NCI-H1436 treated with DMSO at 0.1 percent for 48 hours (cell line): ENCODE measurements at places on chromosomes 2 and 18.

DNA sequence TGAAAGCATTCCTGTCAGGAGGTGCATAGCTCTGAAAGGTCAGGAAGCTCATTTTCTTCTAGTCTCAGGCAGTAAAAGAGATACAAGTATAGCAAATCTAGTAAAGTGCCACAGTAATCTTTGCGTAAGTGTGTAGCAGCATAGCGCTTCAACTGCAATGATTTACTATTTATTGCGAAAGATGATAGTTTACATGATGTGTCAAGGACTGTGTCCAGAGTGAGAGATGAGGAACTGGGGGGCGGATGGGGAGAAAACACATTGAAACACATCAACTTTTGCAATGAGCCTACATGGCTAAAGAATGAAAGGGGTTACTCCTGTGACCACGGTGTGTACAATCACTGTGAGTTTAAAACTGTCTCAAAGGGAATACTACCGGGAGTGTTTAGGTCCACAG, 644.4 kb downstream of the GALR1 start:
- no peak for DNase-seq

- no peak for DNase-seq
Observed at GRCh38 chr2:42125841-42126594, 43.1 kb upstream of the EML4 start.

GRCh38 chr2:102801098-102801718, 39.4 kb downstream of the TMEM182 start:
- no peak for DNase-seq

- DNase-seq = no peak
Observed at GRCh38 chr2:102449370-102449974, 23.6 kb upstream of the SLC9A4 start.

DNA sequence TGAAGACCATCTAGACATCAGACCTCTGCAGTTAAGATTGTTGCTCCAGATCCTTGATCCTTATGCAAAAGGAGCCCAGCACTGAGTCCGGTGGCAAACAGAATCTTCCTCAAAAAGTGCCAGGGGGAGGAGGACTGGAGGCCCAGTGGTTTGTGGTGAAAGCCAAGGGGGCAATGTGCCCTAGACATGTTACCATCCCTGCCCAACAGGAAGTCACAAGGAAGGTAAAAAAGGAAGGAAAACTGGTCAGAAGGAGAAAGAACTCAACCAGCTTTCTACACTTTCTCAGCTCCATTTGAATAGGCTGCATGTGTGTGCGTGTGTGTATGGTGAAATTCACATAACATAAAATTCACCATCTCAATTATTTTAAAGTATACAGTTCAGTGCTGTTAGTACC, 25.0 kb upstream of the KDM3A start:
- DNase-seq = no peak

DNA sequence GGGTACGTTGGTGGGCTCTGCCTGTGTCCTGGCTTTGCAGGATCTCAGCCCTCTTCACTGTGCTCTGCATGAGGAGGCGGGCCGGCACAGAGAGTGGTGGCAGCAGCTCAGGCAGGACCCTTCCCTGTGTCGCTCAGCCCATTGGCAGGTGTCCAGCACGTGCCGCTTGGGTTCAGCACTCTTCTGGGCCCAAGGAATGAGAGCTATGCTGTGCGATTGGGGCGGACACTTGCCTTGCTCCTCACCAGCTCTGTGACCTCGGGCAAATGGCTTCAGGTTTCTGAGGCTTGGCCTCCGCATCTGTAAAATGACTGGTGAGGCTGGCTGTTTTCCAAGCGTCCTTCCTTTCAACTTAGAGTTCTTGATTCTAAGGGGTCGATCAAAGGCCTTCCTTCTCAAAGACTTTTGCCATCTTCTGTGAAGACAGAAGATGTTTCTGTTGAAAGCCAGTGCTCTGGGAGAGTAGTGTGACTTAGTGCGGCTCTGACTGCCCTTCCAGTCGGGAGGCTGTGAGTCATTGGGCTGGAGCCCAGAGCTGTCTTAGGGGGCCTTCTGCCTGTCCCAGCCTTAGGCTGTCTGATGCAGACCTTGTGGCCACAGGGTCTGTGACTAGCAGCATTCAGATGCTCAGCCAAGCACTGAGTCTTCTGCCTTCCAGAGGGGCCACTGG, 35.6 kb downstream of the GLI2 start:
- no peak for DNase-seq

DNA sequence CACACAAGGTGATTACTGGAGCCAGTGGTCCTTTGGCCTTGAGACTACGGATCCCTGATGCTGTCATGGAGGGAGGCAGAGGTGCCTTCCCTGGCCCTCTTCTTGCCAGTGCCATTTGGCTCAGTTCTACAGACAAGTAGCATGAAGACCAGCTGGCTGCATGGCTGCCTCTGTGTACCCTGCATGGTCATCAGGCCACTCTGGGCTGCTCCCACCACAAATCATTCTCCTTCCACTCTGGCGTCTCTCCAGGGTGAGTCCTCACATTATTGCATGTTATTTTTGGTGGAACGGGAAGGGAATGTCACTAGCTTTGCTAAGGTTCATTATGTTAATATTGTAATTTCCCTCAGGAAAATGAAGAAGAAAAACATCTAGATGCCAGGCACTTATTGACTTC, 229.8 kb downstream of the VAPA start:
- no peak for DNase-seq

GRCh38 chr2:30339071-30339470, 107.7 kb downstream of the LBH start:
- DNase-seq = no peak

- no peak for DNase-seq
Observed at GRCh38 chr18:75267643-75268363, 57.2 kb downstream of the TSHZ1 start.

GRCh38 chr18:9079818-9080528, 22.5 kb upstream of the NDUFV2 start:
- DNase-seq = no peak

DNA sequence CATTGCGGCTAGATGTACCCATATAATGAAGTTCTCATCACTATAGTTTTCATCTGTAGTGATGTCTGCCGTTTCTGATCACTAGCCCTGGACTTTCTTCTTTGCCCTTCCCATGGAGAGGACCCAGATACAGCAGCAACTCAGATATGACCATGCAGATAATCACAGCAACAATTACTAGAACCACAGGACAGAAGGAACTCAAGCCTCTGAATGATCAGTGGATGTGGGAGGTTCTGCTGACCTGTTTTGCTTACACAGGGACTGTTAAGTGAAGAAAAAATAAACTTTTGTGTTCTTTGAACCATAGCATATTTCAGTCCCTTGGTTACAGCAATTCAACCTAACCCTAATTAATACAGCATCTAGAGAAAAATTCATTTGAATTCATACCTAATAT, 62.7 kb downstream of the ACVR1 start:
- DNase-seq = no peak

DNA sequence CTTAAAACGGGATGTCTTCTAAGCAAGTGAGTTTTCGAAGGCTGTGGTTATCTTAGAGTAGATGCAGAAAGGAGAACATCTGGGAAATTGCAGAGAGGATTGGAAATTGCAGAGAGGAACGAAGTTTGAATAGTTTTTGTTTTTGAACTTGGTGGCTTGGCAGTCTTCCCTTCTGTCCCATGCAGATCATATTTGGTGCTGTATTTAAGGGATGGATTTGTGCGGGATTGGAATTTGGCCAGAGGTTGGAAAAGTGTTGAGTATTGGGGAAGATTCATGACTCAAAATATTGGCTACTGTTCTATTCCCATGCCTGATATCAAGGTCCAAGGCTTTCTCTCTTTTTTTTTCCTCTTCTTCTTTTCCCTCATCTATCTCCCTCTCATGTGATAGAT, 18.2 kb downstream of the PTPRM start:
- DNase-seq = no peak

GRCh38 chr2:80573167-80573566, 268.6 kb upstream of the LRRTM1 start:
- DNase-seq = no peak

DNA sequence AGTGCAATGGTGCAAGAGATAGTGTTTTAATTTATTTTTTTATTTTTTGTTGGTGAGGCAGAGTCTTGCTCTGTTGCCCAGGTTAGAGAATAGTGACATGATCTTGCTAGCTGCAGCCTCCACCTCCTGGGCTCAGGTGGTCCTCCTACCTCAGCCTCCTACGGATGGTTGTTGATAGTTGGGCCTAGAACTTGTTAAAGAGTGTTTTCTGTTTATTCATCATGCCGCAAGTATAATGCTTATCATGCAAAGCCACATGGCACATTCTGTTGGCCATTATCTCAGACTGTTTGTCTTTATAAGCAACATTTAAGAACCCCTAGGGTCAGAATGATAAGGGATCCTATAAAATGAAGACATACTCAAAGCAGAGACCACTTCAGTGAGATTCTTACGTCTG, 1.7 kb downstream of the UGGT1 start:
- no peak for DNase-seq

- no peak for DNase-seq
Observed at GRCh38 chr2:50042771-50043170, 888.5 kb upstream of the FSHR start.

DNA sequence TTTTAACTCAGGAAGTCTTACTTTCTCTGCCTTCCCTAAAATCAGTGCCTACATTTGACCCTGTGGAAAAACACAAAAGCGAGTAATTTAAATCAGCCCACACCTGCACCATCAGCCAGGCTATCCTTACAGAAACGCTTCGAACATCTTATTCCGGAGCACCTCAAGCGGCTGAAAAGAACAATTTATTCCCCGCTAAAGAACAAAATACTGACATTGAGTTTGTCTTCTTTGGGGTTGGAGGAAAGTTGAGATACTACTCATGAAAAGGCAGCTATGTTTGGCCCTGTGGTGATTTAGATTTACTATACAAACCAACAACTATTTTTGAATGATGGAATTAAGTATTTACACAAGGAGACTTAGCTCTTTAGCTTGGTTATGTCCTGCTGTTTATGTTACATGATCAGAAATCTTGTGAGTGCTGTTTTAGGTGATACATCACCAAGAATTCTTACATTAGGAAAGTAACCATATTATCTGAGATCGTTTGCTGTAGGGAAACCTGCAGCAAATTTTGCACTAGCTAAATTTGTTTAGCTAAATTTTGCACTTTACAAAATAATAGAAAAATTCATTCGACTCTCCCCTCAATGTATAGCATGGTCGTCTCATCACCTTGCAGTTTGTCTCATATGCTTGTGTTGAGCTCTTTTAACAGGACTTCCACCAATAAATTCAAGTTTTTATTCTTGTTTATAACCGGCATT, 158.8 kb upstream of the SIX2 start:
- DNase-seq = no peak

DNA sequence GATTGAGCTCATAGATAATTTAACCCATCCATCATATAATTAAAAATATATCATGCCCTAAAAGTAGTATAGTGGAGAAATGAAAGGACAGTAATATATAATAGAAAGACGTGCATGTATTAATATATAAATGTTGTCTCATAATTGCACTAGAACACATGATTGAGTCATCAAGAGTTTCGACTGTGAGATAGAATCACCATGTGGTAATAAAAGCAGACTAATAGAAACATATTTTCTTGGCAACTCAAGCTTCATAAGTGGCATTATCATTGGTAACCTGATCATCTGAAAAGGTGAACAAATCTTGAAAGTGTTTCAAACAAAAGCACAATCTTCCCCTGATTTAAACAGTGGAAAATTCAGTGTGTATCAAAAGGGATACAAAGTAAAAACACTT, 188.8 kb downstream of the CYRIA start:
- no peak for DNase-seq

DNA sequence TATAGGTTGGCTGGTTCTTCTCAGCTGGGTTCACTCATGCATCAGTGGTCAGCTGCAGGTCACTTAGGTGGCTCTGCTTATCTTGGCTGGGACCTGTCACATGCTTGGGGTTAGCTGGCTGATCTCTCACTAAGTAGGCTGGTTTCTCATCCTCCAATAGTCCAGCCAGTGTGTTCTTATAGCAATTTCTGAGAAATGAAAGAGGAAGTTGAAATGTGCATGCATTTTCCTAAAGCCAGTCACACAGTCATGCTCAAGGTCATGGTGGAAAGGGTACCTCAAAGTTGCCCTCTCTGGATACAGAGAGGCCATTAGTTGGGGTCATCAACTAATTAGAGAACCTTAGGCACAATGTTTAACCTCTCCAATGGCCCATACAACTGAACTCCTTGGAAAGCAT, 64.4 kb downstream of the KLHL29 start:
- no peak for DNase-seq

DNA sequence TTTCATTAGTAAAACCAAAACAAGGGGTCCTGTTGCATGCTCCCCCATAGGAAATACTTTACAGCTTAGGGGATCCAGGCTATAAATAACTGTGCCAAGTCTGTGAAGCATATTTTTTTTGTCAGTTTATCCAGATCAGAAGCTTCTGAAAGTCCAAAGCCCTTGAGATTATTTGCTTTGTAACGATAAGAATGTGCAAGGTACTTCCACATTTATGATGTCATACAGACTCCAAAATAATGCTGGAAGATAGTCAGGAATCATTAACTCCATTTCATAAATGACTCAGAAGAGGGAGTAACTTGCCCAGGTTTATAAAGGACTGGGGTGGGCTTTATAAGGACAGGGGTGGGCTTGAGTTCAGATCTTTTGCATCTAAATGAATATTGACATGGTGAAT, 29.3 kb downstream of the RDH14 start:
- DNase-seq = no peak

- no peak for DNase-seq
Observed at GRCh38 chr18:79486356-79487182, 90.8 kb downstream of the NFATC1 start.

- no peak for DNase-seq
Observed at GRCh38 chr2:152573168-152573567, 144.1 kb downstream of the PRPF40A start.

- DNase-seq = no peak
Observed at GRCh38 chr2:19702267-19702666, 199.5 kb downstream of the TTC32 start.

GRCh38 chr2:67277450-67277849, 119.7 kb upstream of the ETAA1 start:
- no peak for DNase-seq

DNA sequence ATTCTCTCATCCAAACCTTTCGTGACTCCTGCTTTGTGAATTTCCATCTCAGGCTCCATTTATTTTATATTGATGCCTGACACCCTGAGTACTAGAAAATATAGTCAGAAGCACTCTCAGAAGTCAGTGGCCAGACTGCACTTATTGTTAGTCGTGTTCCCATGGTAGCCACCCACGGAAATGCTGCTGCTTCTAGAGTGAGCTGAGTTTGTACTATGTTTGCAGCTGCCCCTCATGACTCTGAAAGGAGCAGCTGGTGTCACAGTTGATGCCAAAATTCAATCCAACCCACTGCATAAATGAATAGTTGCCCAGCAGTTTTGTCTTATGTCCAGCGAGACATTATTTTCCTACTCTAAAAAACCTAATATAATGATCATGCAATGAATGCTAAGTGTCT, 265.2 kb upstream of the SPHKAP start:
- DNase-seq = no peak

DNA sequence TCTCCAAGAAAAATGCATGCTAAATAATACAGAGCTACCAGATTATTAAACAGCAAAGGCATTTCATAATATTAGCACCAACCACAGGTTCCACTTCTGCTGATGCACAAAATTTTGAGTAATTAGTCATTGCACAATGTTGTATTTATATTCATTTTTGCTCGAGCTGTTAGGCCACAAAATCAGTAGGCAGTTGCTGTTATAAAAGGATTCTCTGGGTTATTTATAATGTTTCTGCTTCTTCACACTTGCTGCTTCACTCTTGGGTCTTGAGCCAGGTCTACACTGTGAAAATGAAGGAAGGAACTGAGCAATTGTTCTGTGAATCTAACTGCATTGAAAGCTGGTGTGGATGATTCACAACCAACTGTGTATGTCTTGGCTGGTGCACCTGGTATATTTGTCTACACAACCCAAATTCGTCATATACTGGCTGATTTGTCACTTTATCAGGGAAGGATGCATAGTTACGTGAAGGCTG, 38.3 kb downstream of the MRPL33 start:
- no peak for DNase-seq
